ENCODE measurements at places on chromosomes 3 and 15.

DNA sequence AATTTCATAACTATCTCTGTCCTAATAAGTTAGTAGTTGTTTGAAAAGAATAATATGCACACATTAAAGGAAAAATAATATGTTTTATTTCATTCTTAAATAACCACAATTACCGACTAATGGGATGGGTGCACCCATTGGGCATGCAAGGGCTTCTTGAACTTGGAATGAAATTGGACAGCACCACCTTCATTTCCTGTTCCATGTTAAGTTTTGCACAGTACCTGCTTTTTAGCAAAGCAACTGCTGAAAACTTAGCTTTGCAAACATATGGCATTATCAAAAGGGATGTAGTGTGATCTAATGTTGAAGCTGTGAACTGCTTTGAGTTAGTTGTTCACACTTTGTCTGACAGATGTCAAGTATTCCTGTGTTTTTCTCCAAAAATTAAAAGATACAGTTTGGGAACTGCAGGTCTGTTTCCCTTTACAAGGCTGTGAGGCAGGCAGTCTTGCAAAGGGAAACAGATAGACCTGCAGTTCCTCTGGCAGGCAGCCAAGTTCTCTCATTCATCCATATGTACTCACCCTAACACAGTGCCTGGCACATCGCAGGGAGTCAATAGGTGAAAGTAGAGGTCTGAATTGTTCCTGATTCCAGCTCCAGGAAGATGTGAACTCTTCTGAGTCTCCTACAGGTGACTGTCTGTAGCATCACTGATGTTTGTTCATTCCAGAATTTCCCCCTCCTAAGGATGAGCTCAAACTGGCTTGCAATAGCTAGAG, 64.3 kb upstream of the GOLGA8B start:
- DNase-seq: no peak

DNA sequence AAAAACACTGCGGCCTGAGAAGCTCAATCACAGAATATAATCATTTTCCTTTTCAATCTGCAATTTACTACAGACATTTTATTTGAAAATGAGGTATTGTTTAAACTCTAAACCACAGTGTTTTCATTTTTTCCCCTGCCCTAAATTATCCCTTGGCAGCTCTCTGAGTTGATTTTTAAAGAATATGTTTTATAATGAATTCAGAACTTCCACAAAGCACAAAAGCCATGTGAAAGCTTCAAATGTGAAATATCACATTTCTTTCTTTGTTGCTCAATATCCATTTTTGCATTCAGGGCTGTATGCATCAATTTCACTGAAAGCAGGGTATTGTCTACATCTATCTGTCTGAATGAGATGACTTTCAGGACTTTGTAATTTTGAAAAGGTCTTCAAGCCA, 813.6 kb upstream of the ALCAM start:
- no peak for DNase-seq

- no peak for DNase-seq
Measured at GRCh38 chr3:37221407-37221806, 47.0 kb upstream of the LRRFIP2 start.

- DNase-seq: peak; percentile 32
Measured at GRCh38 chr15:62165104-62165792, at the start of gene C2CD4B. TSS of gene C2CD4B (minus strand) at chr15:62165285. CDS start at chr15:62164984, 301 bp downstream.

GRCh38 chr3:150739877-150740645, 22.9 kb downstream of the SIAH2 start:
- DNase-seq: no peak

DNA sequence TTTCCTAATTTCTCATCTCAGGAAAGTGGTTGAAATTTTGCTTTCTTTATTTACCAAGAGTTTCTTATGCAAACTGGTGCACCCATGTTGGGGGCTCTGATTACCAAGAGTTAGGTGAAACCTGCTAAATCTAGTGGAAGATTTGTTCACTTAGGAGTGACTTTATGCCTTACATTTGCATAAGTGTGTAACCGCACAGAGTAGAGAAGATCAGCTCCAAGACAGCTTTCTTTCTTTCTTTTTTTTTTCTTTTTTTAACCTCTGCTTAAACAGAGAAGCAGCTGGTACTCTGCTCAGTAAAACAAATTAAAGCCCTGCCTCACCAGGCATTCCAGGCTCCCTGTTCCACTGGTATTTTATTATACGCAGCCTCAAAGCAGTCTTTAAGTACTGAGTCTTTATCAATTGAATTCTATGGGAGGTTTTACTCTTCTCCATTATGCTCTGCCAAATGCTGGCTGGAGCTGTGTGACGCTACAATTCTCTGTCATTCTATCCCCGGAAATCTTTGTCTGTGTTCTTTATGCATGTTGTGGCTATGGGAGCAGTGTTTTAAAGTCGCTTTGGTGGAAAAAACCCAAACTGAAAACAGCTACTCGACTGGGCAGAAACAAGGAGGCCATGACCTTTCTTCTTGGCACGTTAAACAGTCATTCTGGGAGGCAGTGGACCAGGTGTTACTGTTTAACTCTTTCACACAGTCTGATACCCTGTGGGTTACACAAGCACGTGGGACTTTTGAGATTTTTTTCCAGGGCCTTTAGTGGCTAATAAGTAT, 55.2 kb upstream of the GBE1 start:
- no peak for DNase-seq

GRCh38 chr3:61561374-61562041, at the start of gene PTPRG:
TSS of gene PTPRG (plus strand) at chr3:61561571. CDS start at chr3:61562288, 717 bp downstream.
- DNase-seq: peak; percentile 45

DNA sequence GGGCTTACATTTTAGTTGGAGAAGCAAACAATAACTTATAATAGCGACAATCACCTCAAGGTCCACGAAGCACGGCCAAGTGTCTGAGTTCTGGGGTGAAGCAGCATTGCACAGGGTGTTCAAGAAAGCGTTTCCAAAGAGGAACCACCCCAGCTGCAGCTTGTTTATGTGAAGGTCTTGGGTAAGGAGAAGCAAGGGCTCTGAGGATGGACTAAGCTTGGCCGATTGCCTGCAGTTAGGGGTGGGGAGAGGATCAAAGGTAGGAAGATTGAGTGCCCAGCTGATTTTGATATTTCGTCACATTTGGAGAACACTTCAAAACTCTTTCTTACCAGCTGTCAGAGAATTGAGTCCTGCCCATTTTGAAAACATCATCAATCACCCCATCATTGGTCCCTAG, 321.6 kb upstream of the DNAJC19 start:
- DNase-seq: no peak

DNA sequence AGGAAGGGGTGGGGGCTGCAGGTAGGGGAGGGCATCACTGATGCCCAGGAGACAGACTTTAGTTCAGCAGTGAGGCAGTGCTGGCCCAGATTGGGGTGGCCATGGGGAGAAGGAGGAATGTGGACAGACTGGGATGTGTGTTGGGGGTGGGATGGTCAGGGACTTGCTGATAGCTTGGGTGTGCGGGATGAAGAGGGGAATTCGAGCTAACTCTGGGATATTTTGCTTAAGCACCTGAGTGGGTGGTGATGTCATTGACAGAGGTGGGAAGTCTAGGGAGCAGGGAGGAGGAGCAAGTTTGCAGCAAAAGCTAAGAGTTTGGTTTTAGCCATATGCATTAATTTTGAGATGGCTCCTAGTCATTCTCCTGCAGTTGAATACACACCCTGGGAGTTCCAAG, 207.5 kb downstream of the RPLP1 start:
- DNase-seq: no peak

- no peak for DNase-seq
Measured at GRCh38 chr3:25029820-25030219, 398.2 kb upstream of the RARB start.

DNA sequence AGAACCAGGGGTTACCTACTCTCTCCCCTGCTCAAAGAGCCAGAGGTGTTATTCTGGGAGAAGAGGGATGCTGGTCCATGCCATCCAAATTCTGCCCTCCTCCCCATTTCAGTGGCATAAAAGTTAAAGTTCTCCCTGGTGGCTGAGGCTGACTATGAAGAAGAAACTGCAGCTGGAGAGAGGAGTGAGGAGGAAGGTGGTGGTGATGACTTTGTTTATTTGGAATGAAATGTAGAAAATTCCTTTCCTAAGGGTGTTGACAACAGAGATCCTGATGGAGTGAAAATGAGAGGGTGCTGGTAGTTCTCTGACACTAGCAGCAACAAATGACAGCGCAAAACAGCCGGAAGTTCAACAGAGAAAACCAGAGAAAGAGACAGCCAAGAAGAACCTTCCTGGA, 100.4 kb downstream of the PCCB start:
- no peak for DNase-seq

Measured in T-helper 1 cell (primary cell).